ENCODE measurements at places on chromosomes 1 and 21. TPM values are rescaled to one million over a fixed set of nuclear protein-coding genes. Genes with fewer than 3 reads are reported as not detected.

DNA sequence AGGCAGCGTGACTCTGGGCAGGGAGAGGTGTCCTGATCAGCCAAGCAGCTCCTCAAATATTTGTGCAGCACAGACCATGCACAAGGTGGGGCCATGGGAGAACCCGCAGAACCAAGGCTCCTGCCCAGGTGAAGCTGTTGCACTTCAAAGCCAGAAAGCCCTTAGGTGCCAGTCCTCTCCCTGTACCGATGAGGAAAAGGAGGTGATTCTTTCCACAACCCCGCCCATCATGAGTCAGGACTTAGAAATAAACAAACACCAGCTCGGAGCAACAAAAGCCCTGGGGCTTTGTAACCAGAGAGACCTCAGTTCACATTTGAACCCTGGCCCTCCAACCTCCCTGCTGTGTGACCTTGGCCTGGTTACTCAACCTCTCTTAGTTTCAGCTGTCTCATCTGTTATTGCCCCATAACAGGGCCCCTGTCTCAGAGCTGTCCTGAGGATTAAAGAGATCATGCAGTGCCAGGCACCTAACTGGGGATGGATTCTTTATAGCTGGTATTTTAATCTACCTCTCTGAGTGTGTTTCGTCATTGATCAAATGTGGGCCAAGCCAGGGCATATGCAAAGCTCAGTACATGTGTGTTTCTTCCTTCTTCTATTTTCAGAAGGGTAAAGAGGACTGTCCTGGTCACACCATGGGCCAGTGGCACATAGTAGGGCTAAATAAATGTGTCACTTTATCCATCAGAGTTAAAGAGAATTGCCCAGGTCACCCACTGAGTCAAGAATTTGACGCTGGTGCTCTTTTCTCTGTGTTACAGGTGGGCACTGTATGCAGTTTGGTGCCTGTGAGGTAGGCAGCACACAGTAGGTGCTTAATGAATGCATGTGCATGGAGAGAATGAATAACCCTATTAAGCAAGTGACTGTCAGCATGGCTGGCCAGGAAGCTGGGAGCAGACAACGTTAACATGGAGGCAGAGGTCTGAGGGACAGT, 1.4 kb downstream of the LDLRAD1 start:
- DNase-seq = no peak

GRCh38 chr1:53539711-53540603, 80.8 kb downstream of the DMRTB1 start:
- DNase-seq = peak; percentile 54

DNA sequence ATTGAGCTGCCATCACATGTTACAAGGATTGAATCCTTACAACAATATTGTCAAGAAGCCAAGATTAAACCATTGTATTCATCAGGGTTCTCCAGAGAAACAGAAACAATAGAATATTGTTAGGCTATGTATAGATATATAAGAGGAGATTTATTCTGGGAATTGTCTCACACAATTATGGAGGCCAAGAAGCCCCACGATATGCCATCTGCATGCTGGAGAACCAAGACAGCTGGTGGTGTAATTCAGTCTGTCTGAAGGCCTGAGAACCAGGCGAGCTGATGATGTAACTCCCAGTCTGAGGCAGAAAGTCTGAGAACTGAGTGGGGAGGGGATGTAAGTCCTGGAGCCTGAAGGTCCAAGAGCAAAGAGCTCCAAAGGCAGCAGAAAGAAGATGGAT, 14.5 kb upstream of the TTF2 start:
- DNase-seq = no peak

DNA sequence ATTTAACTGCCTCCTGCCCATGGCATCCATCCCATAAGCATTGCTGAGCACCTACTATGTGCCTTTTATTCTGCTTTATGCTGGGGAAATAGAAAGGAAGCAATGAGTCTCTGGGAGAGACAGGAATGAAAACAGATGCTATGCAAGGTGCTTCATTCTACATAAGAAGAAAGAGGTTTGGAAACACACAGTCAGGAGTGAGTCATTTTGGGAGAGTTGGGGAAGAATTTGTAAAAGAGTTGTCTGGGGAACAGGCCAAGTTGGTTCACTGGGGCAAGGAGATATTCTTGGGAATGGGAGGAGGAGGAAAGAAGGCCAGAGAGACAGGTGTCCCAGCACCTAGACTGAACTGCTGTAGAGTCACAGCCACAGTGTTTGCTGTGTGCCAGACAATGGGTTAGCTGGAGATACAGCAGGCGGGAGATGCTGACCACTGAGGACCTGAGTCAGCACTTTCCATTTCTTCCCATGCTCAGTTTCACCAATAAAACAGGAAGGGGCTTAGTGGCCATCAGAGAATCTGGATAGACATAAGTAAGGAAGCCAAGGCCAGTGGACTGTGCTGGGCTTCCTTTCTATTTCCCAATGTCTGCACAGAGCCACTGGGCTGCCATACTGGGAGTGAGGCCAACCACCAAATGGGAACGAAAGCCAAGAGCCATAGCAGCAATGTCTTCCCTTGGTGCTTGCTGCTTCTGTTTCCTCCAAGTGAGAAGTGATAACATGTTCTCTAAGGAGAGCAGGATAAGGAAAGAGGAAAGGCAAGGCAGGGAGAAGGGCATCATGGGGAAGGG, 187.7 kb upstream of the USP24 start:
- DNase-seq = no peak

- DNase-seq = no peak
These were observed 262.9 kb downstream of the PTPRU start for GRCh38 chr1:29499104-29499650.

Gene TINAGL1
- 106 TPM for total RNA-seq

Gene GCSAML
- 0.32 TPM for total RNA-seq

Gene CDCA8
- 5.8 TPM for total RNA-seq
